Stimulated activated CD8-positive, alpha-beta memory T cell treated with anti-CD3 and anti-CD28 coated beads, Interleukin-15, amount 100 ng/mL, for 4 hours (primary cell): ENCODE measurements at places on chromosomes 5 and 9.

- DNase-seq = no peak
These were observed 15.1 kb upstream of the LURAP1L start for GRCh38 chr9:12759761-12760160.

- no peak for DNase-seq
These were observed 17.6 kb downstream of the TSPAN17 start for GRCh38 chr5:176664886-176665285.

DNA sequence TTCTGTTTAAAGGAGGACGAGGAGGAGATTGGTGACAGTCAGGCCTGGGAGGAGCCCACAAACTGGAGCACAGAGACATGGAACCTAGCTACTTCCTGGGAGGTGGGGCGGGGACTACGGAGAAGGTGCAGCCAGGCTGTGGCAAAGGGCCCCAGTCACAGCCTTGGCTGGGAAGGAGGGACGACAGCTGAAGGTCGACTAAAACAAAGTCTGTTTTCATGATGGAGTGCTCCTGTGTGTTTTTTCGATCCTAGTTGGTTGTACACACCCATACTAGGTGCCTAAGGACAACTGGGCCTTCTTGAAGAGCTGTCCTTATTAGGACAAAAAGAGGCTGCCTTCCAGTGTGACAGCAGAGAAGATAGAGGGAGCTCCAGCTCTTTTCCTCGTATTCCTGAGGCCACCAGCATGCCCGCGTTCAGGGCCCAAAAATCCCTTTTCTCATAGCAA lies 2.9 kb downstream of the CCDC107 start:
- no peak for DNase-seq

DNA sequence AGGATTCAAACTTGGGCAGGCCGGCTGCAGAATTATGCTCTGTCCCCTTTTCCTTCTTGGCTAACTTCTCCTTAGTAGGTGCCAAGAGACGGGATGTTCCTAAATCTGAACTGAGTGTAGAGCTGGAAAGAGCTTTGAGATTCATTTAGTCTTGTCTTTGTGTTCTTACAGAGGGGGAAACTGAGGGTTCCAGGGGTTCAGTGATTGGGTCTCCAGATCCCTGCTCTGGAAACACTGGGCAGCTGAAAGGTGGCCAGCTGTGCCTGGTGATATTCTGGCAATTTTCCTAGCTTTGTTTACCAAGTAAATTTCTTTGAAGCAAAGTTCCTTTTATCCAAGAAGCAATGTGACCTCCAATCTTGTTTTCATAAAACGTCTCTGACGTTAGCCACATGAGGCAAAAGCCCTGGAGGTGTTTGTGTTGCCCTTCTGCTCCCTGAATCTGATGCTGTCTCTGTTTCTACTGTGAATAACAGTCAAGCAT lies 288.7 kb downstream of the ZSWIM6 start:
- DNase-seq = no peak

DNA sequence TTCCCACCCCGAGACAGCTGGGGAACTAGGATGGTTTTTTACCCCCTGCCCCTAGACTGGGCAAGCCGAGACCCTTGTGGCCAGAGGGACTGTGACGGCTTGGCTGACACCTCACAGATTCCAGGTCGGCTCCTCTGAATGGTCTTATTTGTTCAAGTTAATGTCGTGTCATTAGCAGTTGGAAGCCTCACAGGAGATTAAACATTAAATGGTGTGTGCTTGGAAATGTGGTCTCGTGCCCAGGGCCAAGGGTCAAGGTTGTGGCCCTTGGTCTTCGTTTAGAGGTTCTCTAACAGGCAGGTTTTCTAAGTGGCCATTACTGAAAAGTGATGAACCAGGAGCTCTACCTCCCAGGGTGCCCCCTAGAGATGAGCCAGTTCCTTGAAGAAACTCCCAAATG lies 61.2 kb upstream of the RXRA start:
- DNase-seq = no peak

GRCh38 chr5:150219142-150219541 lies 29.3 kb downstream of the SLC6A7 start:
- DNase-seq = no peak

DNA sequence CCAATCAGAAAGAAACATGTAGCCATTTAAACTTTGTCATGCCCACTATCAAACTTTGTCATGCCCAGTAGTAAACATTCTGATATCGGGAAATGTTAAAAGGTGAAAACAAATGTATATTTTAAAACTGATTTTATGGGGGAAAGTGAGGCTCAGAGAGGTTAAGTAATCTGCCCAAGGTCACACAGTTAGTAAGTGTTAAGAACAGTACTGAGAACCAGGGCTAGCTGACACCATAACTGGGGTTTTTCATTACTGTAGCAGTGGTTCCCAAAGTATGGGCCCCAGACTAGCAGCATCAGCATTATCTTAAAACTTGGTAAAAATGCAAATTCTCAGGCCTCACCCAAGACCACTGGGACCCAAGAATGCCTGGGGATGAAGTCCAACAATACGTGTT lies 9.9 kb upstream of the FRRS1L start:
- DNase-seq = no peak

DNA sequence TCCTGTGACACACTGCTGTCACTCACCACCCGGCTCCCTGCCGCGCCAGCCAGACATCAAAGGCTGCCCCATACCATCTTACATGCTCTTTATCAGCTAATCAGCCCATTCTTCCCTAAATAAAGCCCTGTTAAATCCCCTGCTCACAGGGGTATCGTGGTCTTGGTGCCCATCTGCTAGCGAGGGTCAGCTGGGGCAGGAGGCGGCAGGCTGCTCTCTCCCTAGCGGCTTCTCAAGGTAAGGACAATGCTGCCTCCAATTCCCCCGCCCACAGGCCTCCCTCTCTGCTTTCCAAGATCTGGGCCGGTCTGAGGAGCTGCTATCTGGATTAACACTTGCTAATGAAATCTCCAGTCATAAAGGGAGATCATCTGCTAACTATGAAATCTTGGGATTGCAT lies 26.8 kb downstream of the BARHL1 start:
- no peak for DNase-seq

GRCh38 chr5:150511578-150512367 lies 3.8 kb downstream of the NDST1 start:
- no peak for DNase-seq

DNA sequence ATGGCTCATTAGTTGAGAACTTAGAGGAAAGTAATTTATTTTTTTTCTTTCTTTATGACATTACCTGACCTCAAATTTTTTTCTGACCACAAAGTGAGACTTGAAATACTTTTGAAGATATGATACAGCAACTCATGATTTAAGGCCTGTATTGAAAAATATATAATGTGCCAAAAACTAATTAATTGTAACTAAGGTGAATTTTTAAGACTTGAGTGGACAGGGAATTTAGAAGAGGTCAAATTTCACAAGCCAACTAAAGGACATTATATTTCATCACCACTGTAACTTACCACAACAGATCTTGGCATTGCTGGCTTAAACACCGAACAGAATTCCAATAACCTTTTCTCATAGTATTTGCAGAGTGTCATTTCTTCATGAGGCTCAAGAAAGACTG lies 1.8 kb downstream of the CCNH start:
- DNase-seq = no peak

DNA sequence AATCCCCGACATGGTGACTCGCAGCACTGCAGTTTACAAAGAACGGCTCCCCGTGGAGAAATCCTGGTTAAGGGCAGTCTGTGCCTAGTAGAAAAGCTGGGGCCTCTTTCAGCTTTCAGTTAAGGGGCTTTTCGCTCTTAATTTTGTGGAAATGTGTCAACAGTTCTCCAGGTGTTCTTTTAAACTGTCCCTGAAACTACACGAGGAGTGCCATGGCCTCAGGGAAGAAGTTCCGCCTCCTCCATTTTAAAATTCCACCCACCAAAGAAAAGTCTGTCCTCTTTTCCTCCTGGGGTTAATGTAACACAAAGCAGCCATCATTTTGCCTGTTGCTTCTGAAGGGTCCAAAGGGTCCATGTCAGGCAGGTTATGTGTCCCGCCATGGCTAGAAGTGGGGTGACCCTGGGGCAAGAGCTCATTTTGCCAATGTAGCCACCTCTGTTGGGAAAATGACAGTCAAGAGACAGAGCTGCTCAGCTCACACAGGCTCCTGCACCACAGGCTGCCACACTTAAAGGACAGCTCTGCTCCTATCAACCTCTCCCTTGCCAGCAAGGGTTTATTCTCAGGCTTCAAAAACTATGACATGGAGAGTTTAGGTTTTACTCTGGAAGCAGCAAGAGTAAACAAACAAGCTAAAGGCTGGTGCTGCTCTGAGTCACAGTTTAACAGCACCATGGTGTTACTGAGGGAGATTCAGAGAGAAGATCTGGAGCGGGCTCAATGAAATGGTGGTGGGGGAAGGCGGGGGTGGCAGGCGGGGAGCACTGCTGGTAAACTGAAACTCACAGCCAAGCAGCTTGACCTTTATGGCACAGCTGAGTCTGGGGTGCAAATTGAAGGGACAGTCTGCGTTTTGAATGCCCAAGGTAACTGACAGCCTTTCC lies 3.2 kb downstream of the WHRN start:
- no peak for DNase-seq

GRCh38 chr5:134511796-134512660 lies 13.4 kb upstream of the JADE2 start:
- no peak for DNase-seq
